ENCODE measurements at places on chromosomes 16 and 17. TPM values are rescaled to one million over a fixed set of nuclear protein-coding genes. Genes with fewer than 3 reads are reported as not detected.

MGAT5B gene
- 4.6 TPM for total RNA-seq

GLG1 gene
- total RNA-seq = 135 TPM

MYH13 gene
- total RNA-seq = not detected

SLC5A10 gene
- total RNA-seq = not detected

PHOSPHO1 gene
- 0.31 TPM for total RNA-seq

KRTAP9-2 gene
- total RNA-seq = not detected

MSLN gene
- total RNA-seq = 0.31 TPM

TOP2A gene
- 230 TPM for total RNA-seq

TAT gene
- total RNA-seq = not detected

TPSG1 gene
- not detected for total RNA-seq

MYH3 gene
- 1.9 TPM for total RNA-seq

OR2C1 gene
- not detected for total RNA-seq

KRT24 gene
- total RNA-seq = not detected

TMC8 gene
- 1.9 TPM for total RNA-seq

ADAM11 gene
- total RNA-seq = 2.7 TPM

CMC2 gene
- total RNA-seq = 64.2 TPM

NPTX1 gene
- 20.8 TPM for total RNA-seq

HBA2 gene
- total RNA-seq = 4.3 TPM

KRT33A gene
- total RNA-seq = not detected

CPHXL2 gene
- not detected for total RNA-seq

TP53TG3F gene
- not detected for total RNA-seq

TANGO6 gene
- total RNA-seq = 12.5 TPM

GRAPL gene
- total RNA-seq = 0.55 TPM

EIF3CL gene
- total RNA-seq = 102 TPM

PYDC1 gene
- 2.1 TPM for total RNA-seq

TEKT1 gene
- not detected for total RNA-seq

NECAB2 gene
- 11.7 TPM for total RNA-seq

ZFHX3 gene
- total RNA-seq = 1.1 TPM

BRIP1 gene
- 18.3 TPM for total RNA-seq

MMP15 gene
- total RNA-seq = 32.9 TPM

HBA1 gene
- 7.2 TPM for total RNA-seq
